ENCODE measurements at places on chromosomes 13 and 19.

DNA sequence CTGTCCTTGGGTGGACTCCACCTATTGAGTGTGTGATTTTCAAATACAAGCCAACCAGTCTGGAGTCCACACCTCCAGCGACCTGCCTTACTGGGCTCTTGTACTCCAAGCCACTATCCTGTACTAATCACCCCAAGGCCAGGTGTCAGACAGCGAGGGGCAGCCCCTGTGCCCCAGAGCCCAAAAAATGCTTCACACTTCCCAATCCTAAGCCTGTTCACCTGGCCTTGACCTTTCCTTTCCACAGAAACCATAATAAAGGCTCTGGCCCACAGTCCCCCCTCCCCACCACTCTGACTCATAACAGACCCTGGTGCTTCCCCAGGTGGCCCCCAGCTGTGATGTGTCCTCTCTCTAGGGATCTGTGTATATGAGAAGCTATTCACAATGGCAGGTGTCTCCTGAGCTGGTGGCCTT, 3.9 kb downstream of the CD209 start:
- DNase-seq: no peak

GRCh38 chr13:27924529-27925141, 4.8 kb downstream of the PDX1 start:
- no peak for DNase-seq

GRCh38 chr13:110618780-110619179, 3.4 kb downstream of the NAXD start:
- no peak for DNase-seq

- DNase-seq: no peak
These were observed 452.0 kb downstream of the SLITRK6 start for GRCh38 chr13:85347251-85347650.

- no peak for DNase-seq
These were observed 145.1 kb upstream of the ZNF536 start for GRCh38 chr19:30227012-30227621.

- peak; percentile 17 for DNase-seq
These were observed 46.9 kb upstream of the VSTM2B start for GRCh38 chr19:29478578-29479565.

DNA sequence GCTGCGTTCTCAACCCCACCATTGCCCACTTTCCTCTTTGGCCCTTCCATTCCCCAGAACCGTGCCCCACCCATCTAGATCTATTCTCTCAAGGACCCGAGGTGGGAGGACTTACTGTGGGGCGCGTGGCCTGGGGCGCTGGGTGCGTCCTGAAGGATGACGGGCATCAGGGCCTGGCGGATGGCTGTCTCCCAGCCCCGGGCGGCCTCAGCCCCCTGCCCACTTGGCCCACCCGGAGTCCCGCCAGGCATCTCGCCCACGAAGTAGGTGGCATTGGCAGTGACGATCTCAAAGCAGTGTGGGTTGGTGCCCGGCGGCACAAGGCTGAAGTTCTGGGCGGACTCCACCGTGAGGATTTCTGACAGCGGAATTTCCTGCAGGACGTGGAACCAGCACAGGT, 23.2 kb downstream of the PRKD2 start:
- DNase-seq: no peak

GRCh38 chr19:18097993-18098890, 664 bp downstream of the MAST3 start:
- no peak for DNase-seq

- no peak for DNase-seq
These were observed 4.3 kb downstream of the ZNF114 start for GRCh38 chr19:48274173-48274572.

- DNase-seq: no peak
These were observed 6.9 kb downstream of the GIPR start for GRCh38 chr19:45674946-45675345.

DNA sequence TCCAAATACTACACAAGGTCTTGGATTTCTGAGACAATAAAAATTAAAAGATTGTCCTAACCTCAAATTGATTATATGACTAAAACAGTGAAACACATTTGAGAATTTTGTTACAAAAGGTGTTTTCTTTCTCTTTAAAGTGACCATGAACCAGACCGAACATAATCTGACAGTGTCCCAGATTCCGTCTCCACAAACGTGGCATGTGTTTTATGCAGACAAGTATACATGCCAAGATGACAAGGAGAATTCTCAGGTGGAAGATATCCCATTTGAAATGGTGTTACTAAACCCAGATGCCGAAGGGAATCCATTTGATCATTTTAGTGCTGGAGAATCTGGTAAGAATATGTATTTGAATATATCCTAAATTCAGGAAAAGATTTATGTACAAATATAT, 10.4 kb downstream of the GPR180 start:
- no peak for DNase-seq

- no peak for DNase-seq
These were observed 2788.4 kb downstream of the PCDH9 start for GRCh38 chr13:64441740-64442139.

GRCh38 chr19:1690699-1691307, 38.4 kb upstream of the TCF3 start:
- peak; percentile 67 for DNase-seq

DNA sequence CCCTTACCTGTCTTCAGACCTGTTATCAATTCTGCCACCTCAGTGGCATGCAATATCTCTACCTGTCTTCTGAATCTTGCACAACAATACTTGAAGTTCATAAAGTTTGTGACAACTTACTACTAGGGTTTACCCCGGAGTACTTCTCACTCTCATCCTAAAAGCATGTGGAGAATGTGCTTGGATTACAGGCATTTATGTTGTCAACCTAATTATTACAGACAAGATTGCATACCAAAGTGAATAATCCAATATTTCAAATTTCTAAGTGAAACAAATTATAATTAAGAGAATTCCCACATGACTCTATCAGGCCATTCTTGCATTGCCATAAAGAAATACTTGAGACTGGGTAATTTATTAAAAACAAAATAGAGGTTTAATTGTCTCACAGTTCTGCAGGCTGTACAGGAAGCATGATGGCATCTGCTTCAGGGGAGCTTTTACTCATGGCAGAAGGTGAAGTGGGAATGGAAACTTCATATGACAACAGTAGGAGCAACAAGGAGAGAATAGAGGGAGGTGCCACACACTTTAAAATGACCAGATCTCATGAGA, 661.0 kb upstream of the SPRY2 start:
- DNase-seq: no peak

- no peak for DNase-seq
These were observed 92.7 kb downstream of the LHFPL6 start for GRCh38 chr13:39510316-39510695.

- no peak for DNase-seq
These were observed 42.4 kb downstream of the PSG3 start for GRCh38 chr19:42697884-42698283.

DNA sequence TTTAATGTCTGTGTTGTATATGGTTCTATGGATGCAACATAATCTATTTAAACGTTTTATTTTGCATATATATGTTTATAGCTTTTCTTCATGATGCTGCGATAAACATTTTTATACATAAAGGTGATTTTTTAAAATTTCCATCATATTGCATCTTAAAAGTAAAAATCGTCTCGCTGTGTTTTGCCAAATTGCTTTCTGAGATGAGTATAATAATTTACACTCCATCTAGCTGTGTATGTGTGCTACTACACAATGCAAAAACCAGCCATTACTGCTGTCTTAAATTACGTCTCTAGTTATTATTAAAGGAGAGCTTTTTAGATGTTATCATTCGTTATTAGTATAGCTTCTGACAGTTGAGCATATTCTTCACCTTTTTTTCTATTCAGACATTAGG, 37.2 kb downstream of the METTL21C start:
- no peak for DNase-seq

GRCh38 chr19:30602661-30603350, 230.6 kb downstream of the ZNF536 start:
- no peak for DNase-seq

GRCh38 chr19:12287958-12288500, 6.7 kb downstream of the ZNF44 start:
- DNase-seq: no peak

- DNase-seq: no peak
These were observed 17.0 kb upstream of the TDRD3 start for GRCh38 chr13:60379837-60380565.

DNA sequence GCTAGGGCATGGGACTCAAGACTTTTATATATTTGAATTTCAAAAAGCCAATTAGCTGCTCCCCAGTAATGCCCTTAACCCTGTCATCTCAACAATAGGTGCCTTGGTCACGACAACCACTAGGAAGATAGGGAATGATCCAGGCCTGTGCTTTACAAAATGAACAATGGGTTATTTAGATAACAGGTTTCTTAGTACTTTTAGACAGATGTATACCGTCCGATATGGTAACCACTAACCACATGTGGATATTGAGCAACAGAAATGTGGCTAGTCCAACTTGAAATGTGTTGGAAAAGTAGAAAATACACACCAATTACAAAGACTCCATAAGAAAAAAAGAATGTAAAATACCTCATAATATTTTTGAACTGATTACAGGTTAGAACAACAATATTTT, 201.2 kb downstream of the LHFPL6 start:
- peak; percentile 86 for DNase-seq

GRCh38 chr19:2048959-2049740, 1.9 kb downstream of the MKNK2 start:
- DNase-seq: no peak

All from NB4 (cell line).